ENCODE measurements at places on chromosomes 2 and 18.

GRCh38 chr2:124836416-124836815 lies 811.3 kb downstream of the CNTNAP5 start:
- no peak for DNase-seq

DNA sequence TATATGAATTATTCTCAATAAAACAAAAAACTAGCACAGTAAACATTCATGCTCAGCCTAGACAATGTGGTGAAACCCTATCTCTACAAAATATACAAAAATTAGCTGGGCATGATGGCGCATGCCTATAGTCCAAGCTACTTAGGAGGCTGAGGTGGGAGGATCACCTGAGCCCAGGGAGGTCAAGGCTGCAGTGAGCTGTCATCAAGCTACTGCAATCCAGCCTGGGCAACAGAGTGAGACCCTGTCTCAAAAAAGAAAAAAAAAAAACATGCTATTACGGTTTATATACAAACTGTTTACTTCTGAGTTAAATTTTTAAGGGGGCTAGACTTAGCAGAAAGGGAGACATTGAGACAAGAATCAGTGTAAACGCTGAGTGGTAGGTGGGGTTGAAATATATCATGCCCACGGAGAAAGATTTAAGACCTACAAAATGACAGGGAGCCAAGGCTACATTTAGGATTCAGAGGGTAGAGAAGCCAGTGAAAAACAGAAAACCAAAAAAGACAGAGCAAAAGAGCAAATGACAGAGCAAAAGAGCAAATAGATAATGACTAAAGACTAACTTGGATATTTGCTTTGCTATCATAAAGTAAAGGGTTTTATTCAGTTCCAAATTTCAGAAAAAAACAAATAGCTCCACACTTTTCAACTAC lies 7.5 kb downstream of the TTC32 start:
- DNase-seq = no peak

- no peak for DNase-seq
Observed at GRCh38 chr2:121080013-121080772, 204.8 kb downstream of the TFCP2L1 start.

GRCh38 chr2:191178806-191179514 lies 28.2 kb upstream of the STAT4 start:
- no peak for DNase-seq

- no peak for DNase-seq
Observed at GRCh38 chr2:179715196-179715595, 146.2 kb downstream of the ZNF385B start.

GRCh38 chr2:41724465-41724864 lies 323.4 kb upstream of the PKDCC start:
- no peak for DNase-seq

GRCh38 chr2:69012310-69013141 lies 453 bp upstream of the ANTXR1 start:
- DNase-seq = peak; percentile 67

Data from GM04504 (cell line).